ENCODE measurements at places on chromosomes 6 and 20.

DNA sequence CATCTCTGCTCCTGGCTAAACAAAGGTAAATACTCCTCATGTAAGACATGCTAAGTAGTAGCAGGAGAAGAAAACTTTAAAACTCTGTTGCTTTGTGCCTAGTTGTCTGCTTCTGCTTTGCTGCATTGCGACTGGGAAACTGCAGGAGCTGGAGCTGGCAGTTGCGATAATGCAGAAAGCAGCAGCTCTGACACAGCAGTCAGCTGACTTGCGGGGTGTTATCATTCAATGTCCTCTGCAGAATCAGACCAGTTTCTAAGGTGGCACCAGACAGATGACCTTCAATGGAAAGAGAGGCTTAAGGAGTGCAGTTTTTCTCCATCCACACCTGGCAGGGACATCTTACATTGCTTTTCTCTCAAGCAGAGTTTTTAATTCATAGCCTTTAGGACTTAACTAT lies 69.9 kb upstream of the SOX4 start:
- DNase-seq = no peak

- DNase-seq = no peak
Measured at GRCh38 chr6:31096656-31097055, 15.7 kb downstream of the C6orf15 start.

DNA sequence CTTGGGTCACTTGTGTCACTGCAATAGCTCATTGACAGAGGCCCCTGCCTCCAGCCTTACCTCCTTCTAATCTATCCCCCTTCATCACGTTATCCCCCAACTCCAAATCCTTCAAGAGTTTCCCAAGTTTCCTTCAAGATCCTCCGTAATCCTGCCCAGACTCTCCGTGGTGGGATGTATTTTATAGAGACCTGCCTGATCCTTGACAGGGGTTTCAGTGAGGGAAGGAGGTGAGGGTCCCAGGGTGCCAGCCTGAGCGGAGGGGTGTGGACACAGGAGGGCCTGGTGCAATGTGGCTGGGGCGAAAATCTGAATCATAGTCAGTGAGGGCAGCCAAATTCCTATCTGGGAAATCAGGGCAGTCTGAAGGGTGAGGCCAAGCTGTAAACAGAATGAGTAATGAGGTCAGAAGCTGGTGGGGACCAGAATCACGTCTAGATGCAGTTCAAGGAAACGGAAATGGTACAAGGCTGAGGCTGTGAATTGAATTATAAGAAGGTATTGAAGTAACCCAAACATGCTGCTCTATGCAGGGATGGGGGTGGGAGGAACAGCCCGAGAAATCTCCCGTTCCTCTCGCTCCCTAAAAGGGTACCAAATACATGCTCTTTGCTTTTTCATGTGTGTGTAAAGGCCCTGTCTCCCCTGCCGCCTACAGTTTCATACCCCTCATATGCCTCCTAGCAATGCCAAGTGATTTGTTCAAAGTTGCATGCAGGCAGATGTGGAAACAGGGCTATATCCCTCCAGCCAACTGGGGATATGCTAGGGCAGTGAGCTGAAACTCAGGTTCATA lies 35.4 kb upstream of the PIM1 start:
- peak; percentile 96 for DNase-seq

GRCh38 chr20:55500130-55500529 lies 505.2 kb downstream of the CBLN4 start:
- no peak for DNase-seq

DNA sequence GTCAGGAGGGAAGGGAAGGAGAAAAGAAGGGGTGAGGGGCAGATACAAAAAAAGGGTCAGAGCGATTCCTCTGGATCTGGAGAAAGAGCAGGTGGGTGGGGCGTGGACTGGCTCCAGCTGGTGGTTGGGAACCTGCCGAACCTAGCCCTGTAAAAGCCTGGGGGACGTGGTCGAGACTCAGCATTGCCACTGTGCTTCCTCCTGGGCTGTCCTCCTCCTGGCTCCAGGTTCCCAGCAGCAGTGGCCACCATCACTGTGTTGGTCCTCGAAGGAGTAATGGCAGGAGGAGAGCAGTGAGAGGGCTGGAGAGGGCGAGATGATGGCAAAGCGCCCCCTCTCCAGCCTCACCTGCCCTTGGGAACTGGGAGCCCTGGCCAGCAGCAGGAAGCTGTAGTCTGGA lies 3.5 kb upstream of the RAET1L start:
- no peak for DNase-seq

DNA sequence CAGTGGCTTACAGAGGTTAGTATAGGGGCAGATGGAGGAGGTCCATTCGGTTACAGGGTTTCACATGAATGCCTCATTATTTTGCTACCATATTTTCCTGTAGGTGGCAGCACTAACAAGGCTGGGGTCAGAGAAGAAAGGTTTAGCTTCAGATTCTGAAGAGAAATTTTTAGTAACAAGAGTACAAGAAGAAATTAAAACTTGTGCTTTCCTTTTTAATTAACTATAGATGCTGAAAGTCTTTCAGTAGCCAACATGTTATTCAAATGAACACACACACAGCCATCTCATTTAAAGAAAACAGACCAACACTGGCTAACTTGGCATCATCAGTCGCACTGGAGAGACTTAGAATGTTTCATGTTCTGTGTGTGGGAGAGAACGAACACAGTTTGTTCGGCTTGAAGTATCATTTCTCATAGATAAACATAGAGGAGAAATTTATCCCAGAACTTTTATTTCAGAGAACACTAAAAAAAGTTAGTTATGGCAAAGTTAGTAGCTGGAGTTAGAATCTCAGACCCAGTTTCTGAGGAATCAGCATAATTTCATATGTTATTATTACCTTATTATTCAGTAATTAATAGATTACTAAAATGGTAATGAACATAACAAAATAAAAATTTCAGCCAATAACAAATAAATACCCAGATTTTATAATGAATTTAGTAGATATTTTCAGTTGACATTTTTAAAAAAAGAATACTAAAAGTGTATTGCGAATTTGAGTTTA lies 314.0 kb upstream of the RSPO3 start:
- peak; percentile 55 for DNase-seq

GRCh38 chr6:35061102-35061615 lies 80.0 kb downstream of the TCP11 start:
- DNase-seq = no peak

DNA sequence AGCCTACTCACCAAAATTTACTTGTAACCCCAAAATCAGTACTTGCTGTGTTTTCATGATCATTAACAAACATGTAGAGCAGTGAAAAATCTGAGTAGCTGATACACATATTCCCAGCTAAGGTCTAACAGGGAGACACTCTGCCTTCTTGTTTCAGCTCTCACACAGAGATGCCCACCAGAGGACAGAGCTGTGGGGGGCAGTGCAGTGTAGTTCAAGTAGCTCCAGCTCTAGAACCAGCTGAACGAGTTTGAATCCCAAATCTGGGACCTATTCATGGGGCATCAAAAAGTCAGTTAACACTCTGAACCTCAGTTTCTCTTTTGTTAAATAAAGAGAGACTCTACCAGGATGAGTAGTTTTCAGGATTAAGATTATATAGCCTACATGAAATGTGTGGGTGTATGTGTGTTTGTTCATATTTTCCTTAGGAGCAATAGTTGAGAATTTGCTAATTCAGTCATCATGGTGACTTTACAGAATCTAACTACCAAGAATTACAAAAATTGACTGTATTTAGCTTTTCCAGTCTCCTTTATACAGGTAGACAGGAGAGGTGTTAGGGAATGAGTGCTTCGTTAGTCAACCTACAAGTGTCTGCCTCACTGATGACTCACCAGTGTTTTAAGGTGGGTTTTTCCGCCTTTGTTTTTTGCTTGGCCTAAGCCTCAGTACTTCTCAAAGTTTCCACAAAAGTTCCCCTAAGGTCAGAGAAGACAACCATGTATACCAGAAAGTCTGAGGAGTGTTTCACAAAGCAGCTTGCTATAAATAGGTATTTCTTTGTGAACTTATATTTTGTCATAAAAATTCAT lies 164.0 kb upstream of the RUNX2 start:
- DNase-seq = no peak

GRCh38 chr20:62940875-62941274 lies 2.9 kb downstream of the GID8 start:
- no peak for DNase-seq

- no peak for DNase-seq
Measured at GRCh38 chr6:105880030-105880492, 206.1 kb upstream of the PRDM1 start.

- DNase-seq = no peak
Measured at GRCh38 chr20:58911309-58911708, 58.8 kb downstream of the GNAS start.

GRCh38 chr20:34536798-34537394 lies 20.7 kb downstream of the DYNLRB1 start:
- no peak for DNase-seq

- DNase-seq = no peak
Measured at GRCh38 chr6:29908710-29909109, 33.6 kb upstream of the HLA-A start.

DNA sequence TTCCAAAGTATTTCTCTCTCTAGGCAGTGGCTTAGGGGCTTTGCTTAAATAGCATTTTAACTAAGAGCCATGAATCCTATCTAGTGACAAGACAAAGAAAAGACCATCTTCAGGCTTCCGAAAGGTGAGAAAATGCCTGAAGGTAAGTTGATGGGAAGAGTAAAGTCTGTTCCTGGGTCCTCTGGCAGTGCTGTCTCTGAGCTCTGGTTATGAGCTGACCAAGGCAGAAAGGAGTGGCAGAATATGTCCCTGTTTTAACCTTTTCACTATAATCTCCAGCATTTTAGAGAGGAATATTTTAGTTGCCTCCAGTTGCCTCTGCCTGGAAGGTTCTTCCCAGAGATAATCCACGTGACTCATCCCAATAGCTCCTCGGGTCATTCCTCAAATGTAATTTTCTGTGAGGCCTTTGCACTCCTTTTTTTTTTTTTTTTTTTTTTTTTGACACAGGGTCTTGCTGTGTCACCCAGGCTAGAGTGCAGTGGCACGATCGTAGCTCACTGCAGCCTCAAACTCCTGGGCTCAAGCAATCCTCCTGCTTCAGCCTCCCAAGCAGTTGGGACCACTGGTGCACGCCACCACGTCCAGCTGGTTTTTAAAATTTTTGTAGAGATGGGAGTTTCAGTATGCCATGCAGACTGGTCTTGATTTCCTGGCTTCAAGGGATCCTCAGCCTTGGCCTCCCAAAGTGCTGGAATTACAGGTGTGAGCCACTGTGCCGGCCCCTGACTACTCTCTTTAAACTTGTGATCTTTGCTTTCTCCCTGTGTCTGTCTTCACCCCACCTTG lies 3.7 kb upstream of the ARMH2 start:
- DNase-seq = peak; percentile 48

DNA sequence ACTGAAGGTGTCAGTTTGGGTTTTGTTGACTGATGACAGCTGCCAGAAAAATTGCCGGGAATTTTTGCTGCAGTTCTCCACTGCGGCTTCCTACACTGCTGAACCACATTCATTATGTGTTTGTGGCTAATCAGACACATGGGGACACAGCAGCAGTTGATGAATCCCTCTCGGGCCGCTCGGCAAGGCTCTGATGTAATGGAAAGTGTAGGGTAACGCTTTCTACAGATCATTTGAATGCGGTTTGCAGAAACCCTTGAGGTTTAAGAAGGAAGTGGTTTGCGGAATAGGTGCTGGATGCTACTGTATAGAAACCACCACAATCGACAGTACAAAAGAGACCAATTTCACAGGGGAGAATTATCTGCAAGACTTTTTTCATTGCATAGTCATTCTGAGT lies 138.7 kb upstream of the SASH1 start:
- peak; percentile 90 for DNase-seq

GRCh38 chr20:36808317-36809257 lies 35.0 kb upstream of the DSN1 start:
- peak; percentile 89 for DNase-seq

- no peak for DNase-seq
Measured at GRCh38 chr20:56423886-56424285, 11.8 kb downstream of the CASS4 start.

DNA sequence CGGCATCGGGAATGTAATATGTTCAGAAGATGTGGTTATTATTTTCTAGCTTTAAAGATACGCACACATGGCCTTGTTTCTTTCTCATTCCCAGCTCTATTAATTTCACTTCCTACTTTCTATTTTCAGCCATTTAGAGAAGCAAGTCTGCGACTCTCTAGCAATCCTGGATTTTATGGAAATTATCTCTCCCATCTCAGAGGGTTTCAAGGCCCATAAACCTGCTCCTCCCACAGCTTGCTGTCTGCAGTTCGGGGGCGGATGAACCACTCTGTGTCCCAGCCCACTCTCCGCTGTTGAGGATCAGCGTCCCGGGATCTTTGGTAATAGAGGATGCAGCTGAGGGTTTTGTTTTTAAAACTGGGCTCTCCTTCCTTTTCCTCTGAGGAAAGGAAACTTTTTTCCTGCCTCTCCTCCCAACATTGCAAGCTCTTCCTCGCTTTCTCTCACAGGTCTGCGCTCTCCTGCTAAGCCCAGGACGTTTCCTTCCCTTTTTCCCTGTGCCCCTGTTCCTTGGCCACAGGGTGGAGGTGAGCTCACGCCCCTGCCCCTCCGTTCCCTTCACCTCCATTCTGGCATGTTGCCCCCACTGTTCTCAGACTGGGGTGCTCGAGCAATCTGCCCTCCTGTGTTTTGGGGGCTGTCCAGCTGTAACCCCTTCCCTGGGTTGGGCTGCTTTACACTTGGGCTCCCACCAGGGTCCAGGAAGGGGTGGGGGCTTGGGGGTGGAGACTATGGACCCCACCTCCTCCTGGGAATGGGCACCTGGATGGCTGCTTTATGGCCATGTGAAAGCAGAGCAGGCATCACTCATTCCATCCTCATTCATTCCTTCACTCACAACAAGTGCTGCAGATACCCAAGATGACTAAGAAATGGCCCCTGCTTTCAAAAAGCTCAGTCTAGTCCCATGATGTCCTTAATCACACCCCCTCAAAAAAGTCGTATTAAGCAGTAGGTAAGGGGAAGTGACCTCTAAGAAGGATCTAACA lies 54.9 kb downstream of the ZBTB9 start:
- no peak for DNase-seq

DNA sequence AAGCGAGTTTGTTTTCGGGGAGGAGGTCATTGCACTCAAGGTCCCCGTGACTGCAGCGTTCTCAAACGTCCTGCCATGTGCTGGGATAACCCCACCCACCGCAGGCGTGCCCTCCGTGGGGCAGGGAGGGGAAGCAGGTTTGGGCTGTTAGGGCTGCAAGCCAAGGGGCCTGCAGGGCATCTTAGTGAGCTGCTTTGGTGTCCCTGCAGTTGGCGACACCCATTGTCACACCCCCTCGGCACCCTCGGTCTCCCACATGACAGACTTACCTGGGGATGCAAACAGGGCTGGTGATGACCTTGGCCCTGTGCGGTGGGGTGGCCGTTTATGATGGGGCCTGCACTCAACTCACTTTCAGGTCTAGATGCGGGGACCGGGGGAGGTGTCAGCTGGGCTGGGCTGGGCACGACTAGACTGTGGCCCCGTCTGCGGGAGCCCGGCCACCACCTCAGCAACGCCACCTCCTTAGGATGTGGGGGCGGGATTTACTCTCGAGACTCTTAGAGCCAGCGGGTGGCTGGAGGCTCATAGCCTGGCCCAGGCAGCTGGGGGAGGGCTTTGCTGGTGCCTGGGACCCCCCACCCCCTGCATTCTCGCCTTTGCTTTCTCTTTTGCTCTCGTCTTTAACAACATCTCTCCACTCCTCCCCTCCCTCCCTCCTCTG lies 6.5 kb upstream of the GATA5 start:
- DNase-seq = no peak

Data from IMR-90 (cell line).